Lower leg skin (tissue), 4 donors: ENCODE measurements at places on chromosomes 3 and 15. TPM values are rescaled to one million over a fixed set of nuclear protein-coding genes. Genes with fewer than 3 reads are reported as not detected.

HYAL1 gene
- total RNA-seq = 35.5 TPM

SLC6A20 gene
- 0.55 TPM for total RNA-seq

PLSCR5 gene
- not detected for total RNA-seq

GRCh38 chr15:98896002-98896721, 111.4 kb downstream of the PGPEP1L start:
- no peak for DNase-seq

GRCh38 chr3:45092132-45093031, 53.8 kb downstream of the CDCP1 start:
- DNase-seq = no peak

GRCh38 chr3:119976214-119976613, 118.0 kb downstream of the GSK3B start:
- DNase-seq = no peak

GRCh38 chr3:107911337-107912000, 179.4 kb downstream of the CD47 start:
- DNase-seq = no peak

DNA sequence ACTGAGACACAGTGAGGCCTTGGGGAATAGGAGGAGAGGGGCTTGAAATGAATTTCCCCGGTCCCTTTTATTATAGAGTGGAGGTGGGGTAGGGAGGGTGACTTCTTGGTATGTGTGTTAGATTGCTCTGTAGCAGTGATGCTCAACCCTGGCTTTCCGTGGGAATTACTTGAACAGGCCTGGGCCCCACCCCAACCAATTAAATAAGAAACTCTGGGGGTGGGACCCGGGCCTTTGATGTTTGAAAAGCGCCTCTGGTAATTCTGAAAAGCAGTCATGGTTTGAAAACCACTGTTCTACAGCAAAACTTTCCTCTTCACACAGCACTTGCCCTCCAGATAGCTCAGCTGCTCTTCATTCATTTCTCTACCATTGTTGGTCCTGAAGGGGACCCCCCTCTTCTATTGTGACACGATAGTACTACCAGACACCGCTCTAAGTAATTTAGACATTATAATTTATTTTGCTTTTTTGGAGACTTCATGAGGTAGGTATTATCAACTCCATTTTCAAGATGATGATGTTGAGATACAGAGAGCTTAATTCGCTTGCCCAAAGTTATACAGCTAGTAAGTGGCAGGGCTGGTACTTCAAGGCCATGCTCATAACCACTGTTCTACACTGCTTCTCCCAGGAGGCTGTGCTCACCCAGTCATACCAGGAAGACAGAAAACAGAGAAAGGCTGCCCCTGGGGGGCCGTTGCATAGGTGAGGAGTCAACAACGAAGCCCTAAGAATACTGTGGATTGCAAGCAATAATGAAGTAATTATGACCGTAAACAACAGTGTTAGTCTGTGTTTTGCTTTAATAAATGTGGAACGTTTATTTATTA, 176.2 kb downstream of the PEX5L start:
- DNase-seq = no peak

DNA sequence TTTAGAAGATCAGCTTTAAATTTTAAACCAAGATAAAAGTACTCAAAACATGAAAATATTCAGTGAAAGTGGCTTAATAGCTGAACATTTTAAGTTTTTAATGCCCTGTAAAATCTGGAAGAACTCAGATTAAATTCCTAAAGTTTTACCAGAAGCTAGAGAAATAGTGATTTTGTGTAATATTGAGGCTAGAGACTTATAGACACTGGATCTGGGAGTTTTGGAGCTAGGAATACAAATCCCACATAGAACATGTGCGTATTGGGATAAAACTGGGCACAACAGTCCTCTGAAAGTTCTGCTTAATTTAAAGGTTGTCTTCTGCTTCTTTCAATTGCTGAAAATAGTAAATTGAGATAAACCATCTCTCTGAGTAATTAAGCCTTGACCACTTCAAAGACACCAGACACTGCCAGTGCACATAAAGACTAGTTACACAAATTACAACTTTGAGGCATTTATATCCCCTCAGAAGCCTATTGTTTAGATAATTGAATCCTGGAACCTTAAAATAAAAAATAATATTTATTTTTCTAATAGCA, 1382.5 kb downstream of the OTOL1 start:
- DNase-seq = no peak

GRCh38 chr3:72092778-72093177, 307.8 kb upstream of the PROK2 start:
- no peak for DNase-seq

DNA sequence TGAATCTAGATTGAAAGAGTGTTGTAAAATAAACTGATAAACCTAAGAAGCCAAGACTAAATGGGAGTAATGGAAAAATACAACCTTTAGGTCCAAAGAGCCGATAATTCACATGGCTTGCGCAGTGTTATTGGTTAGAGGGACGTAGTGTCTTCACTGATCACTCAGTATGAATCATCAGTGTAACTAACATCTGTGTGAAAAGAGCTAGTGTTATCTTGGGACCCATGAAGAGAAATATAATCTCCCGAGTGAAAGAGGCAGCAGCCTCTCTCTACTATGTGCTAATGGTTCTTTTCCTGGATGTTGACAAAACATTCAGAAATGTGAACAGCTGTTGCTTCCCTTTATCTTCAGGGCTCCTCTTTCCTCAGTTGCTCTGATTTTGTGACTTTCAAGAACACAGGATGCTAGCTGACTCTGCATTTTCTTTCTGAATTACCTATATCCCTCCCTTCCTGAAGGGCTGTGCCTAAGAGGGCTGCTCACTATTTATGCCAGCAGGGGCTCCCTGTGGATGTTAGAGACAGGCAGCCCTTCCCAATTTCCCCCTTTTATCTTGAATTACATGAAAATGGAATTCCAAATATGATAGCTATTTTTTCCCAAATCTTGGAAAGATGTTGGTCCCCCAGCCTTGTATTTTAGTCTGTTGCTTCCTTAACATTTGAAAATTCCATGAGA, 128.8 kb downstream of the GRM7 start:
- DNase-seq = no peak
